Left forelimb (tissue), 1 donor: ENCODE measurements at places on chromosomes 5 and 9.
A peak's percentile ranks its signal among the peaks of the same experiment; 100 is the strongest.

- DNase-seq, result no peak
Observed at GRCh38 chr5:143705381-143705780, 106.6 kb upstream of the HMHB1 start.

GRCh38 chr9:108416324-108416723, 439.5 kb downstream of the ACTL7B start:
- no peak for DNase-seq

DNA sequence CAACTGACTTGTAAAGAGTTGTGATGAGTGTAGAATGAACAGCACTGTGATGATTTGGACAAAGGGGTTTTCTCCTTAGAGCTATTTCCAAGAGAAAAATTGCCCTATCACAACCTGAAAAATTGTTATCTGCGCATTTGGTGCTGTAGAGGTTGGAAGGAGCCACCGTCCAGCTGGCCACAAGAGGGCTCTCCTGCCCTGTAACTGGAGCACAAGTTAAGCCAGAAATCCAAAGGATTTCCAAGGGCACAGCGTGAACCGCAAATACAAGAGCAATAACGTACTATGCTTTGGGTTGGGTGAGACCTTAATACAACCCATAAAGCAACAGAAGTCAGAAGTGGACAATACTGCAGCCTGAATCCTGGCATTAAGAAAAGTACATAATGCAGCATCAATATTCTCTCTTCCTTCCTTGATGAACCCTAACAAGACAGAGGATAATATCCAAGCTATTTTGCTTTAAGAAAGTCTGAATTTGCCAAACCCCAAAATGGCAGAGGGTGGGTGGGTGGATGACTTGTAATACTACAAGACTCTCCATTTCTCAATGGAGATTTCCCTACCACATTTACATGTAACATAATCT, 56.8 kb upstream of the SMIM32 start:
- DNase-seq, result no peak

DNA sequence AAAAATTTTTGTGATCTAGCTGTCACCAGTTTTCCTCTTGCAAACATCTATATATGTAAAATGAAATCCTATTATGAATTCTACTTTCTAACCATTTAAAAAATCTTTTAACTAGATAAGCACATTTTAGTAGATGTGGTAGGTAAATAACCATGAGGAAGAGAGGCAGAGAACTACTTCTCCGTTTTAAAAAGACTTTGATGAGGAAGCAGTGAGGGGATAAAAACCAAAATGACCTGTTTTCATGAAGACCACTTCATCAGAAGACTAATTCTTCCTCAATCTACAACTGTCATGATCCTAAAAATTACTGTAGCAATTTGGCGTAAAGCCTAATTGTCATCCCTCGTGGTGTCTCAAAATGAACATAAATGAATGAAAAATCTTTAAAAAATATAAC, 15.7 kb upstream of the ERBIN start:
- no peak for DNase-seq

GRCh38 chr5:125198270-125198974, 452.0 kb upstream of the ZNF608 start:
- peak; percentile 80 for DNase-seq

DNA sequence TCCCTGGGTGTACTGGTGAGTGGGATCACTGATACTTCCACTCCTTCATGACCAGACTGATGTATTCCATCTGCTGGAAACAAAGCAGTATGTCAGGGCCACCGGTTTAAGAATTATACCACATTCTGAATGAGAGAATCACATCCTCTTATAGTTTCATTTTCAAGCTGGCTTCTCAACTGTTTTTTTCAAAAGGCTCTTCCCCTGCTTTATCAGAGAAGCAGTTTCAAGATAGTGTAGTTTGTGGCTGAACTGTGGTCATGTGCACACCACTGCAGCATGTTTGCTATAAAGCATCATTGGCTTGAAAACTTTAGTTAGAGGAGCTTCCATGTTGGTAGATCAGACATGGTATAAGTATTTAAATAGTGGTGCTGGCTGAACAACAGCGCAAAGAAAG, 450.5 kb upstream of the CDH10 start:
- no peak for DNase-seq

DNA sequence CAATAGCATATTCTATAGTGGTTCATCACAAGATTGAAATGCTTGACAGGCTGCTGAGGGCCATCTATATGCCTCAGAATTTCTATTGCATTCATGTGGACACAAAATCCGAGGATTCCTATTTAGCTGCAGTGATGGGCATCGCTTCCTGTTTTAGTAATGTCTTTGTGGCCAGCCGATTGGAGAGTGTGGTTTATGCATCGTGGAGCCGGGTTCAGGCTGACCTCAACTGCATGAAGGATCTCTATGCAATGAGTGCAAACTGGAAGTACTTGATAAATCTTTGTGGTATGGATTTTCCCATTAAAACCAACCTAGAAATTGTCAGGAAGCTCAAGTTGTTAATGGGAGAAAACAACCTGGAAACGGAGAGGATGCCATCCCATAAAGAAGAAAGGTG, 43.8 kb downstream of the GCNT1 start:
- DNase-seq, result no peak

GRCh38 chr5:96143450-96143849, 181.8 kb upstream of the ELL2 start:
- no peak for DNase-seq
